Non-pigmented ciliary epithelial cell (primary cell): ENCODE measurements at places on chromosomes 1 and 21.

DNA sequence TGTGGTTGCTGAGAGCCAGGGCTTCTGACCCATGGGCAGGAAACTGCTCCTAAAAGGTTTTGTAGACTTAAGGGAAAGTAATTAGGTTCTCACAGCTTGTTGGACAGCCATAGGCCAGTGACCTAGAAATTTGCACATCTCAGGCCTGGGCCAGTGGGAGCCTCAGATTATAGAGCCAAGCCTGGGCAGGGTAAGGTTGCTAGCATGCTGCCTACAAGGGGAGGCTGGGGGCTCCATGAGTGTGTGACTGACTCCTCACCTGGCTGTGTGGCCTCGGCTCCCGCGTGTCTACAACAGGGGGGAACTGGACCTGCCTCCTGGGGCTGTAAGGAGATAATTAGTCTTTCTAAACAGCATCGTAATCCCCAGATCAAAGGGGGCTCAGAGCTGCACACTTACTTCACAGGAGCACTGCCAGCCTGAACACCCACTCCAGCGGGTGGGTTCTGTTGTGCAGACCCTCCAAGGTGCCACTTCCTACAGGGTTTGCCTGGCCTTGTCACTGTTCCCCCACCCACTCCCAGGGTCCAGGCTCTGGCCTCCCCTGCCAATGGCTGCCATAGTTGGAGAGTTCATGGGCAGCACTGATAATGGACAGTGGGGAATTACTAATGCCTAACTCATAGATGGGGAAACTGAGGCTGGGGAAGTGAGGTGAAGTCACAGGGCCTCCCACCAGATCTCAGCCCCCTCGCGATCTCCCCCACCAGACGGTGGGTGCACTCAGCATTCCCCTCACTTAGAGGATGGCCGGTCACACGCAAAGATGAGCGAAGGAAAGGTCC, 230.4 kb upstream of the TMEM51 start:
- DNase-seq: no peak

DNA sequence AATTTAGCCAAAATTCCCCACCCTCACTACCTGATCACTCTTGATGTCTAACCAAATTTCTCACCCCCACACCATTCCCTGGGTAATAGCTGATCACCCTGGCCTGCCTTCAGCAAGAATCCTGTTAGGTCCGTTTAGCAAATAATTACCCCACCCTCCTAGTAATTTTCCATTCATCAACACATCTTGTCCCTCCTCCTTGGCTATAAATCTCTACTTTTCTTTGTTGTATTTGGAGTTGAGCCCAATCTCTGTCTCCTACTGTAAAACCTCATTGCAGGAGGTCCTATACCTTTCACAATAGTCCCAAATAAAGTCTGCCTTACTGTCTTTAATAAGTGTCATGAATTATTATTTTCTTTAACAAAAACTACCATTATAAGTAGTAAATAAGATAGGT, 6.9 kb upstream of the PRKAA2 start:
- DNase-seq: no peak

GRCh38 chr1:198259333-198260074, 102.7 kb downstream of the NEK7 start:
- no peak for DNase-seq

DNA sequence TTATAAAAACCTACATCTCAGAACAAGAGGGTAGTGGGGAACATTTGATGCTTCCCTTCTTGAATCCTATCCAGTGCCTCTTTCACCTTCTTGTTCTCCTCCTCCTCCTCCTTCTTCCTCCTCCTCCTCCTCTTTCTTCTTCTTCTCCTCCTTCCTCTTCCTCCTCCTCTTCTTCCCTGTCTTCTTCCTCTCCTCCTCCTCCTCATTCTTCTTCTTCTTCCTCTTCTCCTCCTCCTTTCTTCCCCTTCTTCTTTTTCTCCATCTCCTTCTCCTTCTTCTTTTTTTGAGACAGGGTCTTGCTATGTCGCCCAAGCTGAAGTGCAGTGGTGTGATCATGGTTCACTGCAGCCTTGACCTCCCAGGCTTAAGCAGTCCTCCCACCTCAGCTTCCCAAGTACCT, 31.9 kb downstream of the SLC35F3 start:
- DNase-seq: no peak

DNA sequence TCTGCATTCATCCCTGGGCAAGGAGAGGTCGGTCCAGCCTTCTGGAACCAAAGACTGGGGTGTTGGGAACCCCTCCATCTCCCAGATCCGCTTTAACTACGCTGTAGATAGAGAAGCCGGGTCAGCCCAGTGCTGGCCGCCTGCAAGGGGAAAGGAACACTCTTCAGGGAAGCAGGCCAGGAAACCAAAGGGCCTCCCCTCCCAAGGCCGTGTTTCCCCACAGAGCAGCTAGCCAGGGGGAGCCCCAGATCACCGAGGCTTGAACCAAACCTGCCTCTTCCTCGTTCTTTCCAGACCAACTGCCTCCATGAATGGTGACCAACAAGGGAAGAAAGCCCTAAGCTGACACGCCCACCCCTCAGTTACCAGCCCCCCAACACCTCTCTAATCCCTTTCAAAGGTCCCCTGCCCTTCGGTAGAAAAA, 1.2 kb upstream of the CHD5 start:
- DNase-seq: no peak

- no peak for DNase-seq
Measured at GRCh38 chr1:82492159-82492558, 691.4 kb downstream of the ADGRL2 start.

- DNase-seq: no peak
Measured at GRCh38 chr1:177950506-177950905, 19.4 kb downstream of the SEC16B start.

- peak; percentile 83 for DNase-seq
Measured at GRCh38 chr21:38645282-38645681, 147.0 kb upstream of the ERG start.
